ENCODE measurements at places on chromosomes 1 and 21.
A peak's percentile ranks its signal among the peaks of the same experiment; 100 is the strongest.

GRCh38 chr1:231318015-231318355 lies 19.7 kb downstream of the EXOC8 start:
- DNase-seq, result no peak

- DNase-seq, result no peak
Measured at GRCh38 chr1:214067397-214067796, 79.6 kb downstream of the PROX1 start.

DNA sequence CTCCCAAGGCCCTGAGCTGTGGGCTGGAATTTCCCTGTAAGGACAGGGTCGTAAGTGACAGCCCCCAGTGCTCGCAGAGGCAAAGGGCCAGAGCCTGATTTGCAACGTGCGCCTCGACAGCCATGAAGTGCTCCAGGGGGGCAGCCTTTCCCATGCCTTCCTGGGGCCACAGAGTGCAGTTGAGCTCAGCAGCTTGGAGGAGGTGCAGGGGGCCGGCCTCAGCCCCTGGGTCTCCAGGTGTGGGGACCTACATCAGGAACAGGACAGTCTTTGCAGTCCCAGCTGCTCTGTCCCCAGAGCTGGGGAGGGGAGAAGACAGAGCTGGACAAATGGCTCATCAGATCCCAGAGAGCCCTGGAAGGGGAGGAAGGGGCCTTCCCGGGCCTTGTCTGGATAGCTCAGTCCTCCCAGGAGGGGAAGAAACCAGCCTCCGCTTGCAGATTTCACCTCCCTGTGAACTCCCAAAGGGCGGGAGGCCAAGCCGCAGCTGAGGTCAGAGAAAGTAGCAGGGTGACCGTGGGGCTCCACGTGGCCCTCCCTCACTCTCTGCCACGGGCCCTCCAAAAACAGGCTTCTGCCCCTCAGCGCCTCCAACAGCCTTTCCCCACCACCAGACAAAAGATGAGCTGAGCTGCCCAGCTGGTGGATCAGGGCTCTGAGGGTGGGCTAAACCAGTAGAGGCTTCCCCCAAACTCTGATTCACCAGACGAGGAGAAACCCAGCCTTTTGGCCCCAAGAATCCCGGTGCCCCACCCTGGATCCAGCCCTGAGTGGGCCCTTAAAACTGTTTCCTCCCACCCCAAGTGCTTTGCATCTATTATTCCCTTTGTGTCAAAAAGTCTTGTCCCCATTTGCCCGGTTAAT lies 76.5 kb downstream of the DHRS3 start:
- DNase-seq, result no peak

- DNase-seq, result no peak
Measured at GRCh38 chr1:81812712-81813111, 12.0 kb downstream of the ADGRL2 start.

DNA sequence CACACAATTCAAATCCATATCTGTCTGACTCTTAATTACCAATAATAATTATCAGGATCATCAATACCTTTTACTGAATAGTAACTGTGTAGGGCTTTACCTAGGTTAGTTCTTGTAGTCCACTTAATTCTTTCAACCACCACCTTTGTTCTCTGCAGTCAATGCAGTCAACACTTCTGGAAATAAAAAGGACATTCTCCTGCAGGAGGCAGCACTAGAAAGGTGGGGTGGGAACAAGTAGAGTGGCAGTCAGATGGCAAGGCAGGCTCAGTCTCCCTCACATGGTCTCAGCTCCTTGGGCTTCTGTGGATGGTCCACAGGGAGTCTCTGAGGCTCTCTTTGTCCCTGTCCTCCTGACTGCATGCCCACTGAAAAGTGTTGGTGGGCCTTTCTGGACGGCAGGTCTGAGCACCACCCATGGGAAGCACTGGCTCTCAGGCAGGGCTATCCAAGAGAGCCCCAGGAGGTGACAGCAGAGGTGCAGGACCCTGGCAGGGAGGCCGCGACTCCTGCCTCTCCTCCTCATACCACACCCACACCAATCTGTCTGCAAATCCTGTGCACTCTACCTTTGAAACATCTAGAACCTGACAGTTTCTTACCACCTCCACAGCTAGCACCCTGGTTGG lies 237.3 kb downstream of the FOXD2 start:
- DNase-seq, result no peak

GRCh38 chr1:53585129-53585528 lies 125.9 kb downstream of the DMRTB1 start:
- DNase-seq, result peak; percentile 29

DNA sequence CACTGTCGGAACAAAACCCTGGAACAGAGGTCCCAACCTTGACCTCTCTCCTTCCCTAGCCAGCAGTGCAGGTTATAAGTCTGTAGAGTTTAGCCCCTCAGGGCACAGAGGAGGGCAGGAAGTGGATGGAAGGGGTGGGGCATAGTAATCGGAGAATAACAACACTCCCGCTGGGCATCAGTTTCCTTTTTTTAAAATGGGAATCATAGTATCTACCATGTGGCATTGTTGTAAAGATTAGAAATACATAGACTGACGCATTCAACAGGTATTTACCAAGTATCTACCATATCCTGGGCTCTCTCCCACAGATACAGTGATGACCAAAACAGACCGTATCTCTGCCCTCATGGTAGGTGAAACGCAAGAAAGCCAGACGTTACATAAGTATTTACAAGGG lies 24.9 kb upstream of the ATF3 start:
- no peak for DNase-seq

- no peak for DNase-seq
Measured at GRCh38 chr1:22437573-22437972, 14.1 kb upstream of the ZBTB40 start.

DNA sequence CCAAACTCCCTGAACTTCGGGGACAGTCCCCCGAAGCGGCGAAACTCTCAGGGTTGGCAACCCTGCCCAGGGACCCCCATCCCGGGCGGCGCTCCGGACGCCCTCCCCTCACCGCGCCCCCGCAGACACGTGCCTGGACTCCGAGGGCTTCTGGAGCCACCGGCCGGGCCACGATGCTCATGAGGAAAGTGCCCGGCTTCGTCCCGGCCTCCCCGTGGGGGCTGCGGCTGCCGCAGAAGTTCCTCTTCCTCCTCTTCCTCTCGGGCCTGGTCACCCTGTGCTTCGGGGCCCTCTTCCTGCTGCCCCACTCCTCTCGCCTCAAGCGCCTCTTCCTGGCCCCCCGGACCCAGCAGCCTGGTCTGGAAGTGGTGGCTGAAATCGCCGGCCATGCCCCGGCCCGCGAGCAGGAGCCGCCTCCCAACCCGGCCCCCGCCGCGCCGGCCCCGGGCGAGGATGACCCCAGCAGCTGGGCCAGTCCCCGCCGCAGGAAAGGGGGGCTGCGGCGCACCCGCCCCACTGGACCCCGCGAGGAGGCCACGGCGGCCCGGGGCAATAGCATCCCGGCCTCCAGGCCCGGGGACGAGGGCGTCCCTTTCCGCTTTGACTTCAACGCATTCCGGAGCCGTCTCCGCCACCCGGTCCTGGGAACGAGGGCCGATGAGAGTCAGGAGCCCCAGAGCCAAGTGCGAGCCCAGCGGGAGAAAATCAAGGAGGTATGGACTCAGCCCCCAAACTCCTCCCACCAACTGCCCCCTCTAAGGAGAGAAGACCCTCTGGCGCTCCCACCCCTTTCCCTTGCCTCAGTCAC lies 1.2 kb downstream of the MAN1C1 start:
- no peak for DNase-seq

GRCh38 chr1:118636004-118636403 lies 352.1 kb downstream of the TBX15 start:
- DNase-seq, result no peak

GRCh38 chr1:161285521-161285920 lies 24.2 kb downstream of the MPZ start:
- DNase-seq, result no peak

DNA sequence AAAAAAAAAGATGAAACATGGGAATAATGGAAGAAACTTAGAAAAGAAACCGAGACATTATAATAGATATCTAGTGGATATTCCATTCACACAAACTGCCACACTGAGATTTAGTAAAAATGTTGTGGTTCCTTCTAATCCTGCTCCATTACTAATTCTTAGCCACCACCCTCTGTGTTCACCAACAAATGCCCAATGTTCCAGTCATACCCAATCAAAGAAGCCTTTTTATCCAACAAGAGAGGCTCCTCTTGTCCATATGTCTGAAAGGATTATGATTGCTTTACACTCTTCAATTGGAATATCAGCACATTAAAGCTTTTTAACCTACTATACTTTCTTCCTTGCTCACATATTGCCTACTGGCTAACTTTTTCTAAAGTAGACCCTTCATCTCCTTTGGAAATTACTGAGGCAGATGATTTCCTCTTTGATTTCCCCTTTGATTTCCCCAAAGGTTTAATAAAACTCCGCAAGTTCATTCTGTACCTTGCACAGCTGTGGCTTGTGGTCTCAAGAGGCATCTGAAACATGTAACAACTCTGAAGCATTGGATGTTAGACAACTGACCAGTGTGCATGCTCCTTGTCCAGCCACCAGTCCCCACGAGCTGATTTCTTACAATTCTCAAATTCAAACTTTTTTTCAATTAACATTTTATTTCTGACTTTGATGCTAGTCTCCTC lies 305.6 kb upstream of the LYPLAL1 start:
- DNase-seq, result no peak

GRCh38 chr1:53731779-53732305 lies 7.1 kb downstream of the GLIS1 start:
- DNase-seq, result no peak

- DNase-seq, result peak; percentile 91
Measured at GRCh38 chr1:206634365-206635079, 814 bp upstream of the DYRK3 start.

DNA sequence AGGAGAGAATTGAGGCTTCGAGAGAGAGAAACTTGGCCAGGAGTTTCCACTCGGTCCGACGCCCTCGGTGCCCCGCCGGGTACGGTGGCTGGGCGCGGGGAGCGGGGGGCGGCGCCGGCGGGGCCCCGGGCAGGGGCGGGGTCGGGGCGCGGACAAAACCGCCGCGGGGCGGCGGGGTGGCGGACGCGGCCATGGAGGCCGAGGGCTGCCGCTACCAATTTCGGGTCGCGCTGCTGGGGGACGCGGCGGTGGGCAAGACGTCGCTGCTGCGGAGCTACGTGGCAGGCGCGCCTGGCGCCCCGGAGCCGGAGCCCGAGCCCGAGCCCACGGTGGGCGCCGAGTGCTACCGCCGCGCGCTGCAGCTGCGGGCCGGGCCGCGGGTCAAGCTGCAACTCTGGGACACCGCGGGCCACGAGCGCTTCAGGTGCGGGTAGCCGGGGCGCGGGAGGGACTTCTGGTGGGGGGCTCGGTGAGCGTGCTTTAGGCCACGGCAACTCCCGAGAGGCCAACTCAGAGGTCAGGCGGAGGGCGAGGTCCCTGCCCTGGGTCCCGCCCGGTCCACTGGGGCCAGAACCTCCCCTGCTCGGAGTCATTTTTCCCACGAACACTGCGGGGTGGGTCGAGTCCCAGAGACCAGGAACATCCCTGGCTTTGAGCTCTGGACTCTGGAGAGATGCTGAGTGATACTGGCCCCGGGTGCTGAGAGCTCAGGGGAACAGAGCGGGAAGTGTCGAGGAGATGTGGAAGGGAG lies 431 bp downstream of the RAB42 start:
- DNase-seq, result peak; percentile 18

GRCh38 chr1:28157894-28158293 lies 18.6 kb downstream of the PTAFR start:
- DNase-seq, result no peak

GRCh38 chr1:64685765-64686341 lies 59.0 kb upstream of the RAVER2 start:
- DNase-seq, result no peak

DNA sequence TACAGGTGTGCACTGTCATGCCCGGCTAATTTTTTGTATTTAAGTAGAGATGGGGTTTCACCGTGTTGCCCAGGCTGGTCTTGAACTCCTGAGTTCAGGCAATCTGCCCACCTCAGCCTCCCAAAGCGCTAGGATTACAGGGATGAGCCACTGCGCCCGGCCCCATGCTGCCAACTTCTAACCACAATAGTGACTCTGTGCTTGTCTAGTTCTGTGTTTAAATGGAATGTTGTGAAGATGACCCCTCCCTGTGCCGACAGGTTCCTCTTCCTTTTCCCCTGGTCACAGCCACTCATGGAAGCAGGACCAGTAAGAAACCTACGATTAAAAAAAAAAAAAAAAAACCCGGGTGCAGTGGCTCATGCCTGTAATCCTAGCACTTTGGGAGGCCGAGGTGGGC lies 4.7 kb downstream of the MAP1LC3C start:
- no peak for DNase-seq

DNA sequence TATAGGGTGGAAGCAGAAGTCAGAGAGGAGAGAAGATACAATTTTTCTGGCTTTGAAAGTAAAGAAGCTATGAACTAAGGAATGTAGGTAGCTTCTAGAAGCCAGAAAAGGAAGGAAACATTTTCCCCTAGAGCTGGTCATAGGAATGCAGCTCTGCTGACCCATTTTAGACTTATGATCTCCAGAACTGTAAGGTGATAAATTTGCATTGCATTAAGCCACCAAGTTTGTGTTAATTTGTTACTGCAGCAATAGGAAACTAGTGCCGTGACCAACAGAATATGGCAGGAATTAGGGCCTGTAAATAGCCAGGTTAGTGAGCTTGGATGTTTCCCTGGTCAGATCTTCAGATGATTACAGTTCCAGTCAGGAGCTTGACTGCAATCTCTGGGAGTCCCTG lies 244.3 kb upstream of the C1orf105 start:
- DNase-seq, result no peak

GRCh38 chr21:31531967-31532366 lies 127.5 kb upstream of the SOD1 start:
- DNase-seq, result no peak
